ENCODE measurements at places on chromosomes 16 and 17. TPM values are rescaled to one million over a fixed set of nuclear protein-coding genes. Genes with fewer than 3 reads are reported as not detected.

SRCIN1 gene
- 6.0 TPM for polyA plus RNA-seq

CA4 gene
- polyA plus RNA-seq, result 60.9 TPM

CPHXL2 gene
- not detected for polyA plus RNA-seq

ACE gene
- 59.8 TPM for polyA plus RNA-seq

All from right lung (tissue), 10 donors.